ENCODE measurements at places on chromosomes 2 and 18.

DNA sequence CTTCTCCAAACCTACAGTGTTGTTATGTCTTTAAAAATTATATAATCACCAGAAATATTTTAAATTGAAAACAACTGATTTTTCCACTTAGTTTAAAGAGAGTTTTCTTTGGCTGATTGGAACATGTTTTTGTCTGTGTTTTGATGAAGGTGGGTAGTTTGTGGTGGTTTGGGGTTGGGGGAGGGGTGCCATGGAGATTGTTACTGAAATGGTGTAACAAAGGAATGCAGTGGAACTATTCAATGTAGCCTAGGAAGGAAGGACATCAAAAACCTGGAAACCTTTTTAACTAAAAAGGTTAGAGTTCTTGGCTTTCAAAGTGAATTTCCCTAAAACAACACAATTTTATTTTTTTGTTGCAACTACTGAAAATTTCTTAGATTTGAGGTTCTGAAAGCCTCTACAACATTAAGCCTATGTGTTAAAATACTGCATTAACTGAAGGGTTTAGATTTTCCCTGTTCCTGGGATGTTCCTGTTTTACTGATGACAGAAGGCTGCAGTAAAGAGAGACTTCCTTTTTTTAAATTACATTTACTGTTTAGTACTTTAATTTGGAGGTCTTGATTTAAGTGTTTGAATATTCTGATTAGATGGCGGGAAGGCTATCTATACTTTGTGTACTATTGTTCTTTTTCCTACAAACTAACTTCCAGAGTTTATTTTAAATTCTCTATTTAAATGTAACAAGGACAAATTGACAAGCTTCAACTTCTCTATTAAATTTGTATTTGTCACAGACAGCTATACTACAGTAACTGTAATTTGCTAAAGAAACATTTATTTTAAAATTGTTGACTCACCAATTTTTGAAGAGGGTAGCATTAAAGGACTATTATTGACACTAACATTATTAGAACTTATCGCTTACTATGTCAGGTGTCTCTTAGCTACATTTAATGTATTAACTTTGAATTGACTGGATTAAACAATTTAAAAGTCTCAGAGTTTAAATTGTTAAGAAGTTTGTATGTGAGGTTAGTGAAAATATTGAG is 87.7 kb downstream of the LIMS1 start:
- DNase-seq: no peak

GRCh38 chr2:209663656-209664055 is 108.0 kb upstream of the UNC80 start:
- DNase-seq: no peak

- no peak for DNase-seq
These were observed 58.1 kb downstream of the SPATS2L start for GRCh38 chr2:200364620-200365019.

- no peak for DNase-seq
These were observed 140.1 kb downstream of the NR4A2 start for GRCh38 chr2:156192468-156192867.

- DNase-seq: no peak
These were observed 400.5 kb upstream of the RAB12 start for GRCh38 chr18:8208716-8209115.

GRCh38 chr18:48918660-48919456 is 31.9 kb downstream of the SMAD7 start:
- no peak for DNase-seq
